Activated naive CD4-positive, alpha-beta T cell treated with anti-CD3 and anti-CD28 coated beads for 36 hours (primary cell): ENCODE measurements at places on chromosomes 1 and 21. TPM values are rescaled to one million over a fixed set of nuclear protein-coding genes. Genes with fewer than 3 reads are reported as not detected.

FAM78B gene
- total RNA-seq = 0.24 TPM

F13B gene
- not detected for total RNA-seq

RGS16 gene
- total RNA-seq = 35.3 TPM

C1orf226 gene
- 0.17 TPM for total RNA-seq

GRCh38 chr1:227330279-227331076, 12.2 kb upstream of the CDC42BPA start:
- no peaks in the 10 kb centered on the region for H3K4me1 ChIP-seq
- no peak overlapping the region for H3K27ac ChIP-seq

GRCh38 chr1:241213139-241213538, 143.9 kb downstream of the RGS7 start:
- no peaks in the 10 kb centered on the region for H3K27me3 ChIP-seq
- no peaks in the 10 kb centered on the region for H3K36me3 ChIP-seq
- no peak for DNase-seq
- no peak overlapping the region for H3K4me3 ChIP-seq
- no peak overlapping the region for H3K27ac ChIP-seq

DNA sequence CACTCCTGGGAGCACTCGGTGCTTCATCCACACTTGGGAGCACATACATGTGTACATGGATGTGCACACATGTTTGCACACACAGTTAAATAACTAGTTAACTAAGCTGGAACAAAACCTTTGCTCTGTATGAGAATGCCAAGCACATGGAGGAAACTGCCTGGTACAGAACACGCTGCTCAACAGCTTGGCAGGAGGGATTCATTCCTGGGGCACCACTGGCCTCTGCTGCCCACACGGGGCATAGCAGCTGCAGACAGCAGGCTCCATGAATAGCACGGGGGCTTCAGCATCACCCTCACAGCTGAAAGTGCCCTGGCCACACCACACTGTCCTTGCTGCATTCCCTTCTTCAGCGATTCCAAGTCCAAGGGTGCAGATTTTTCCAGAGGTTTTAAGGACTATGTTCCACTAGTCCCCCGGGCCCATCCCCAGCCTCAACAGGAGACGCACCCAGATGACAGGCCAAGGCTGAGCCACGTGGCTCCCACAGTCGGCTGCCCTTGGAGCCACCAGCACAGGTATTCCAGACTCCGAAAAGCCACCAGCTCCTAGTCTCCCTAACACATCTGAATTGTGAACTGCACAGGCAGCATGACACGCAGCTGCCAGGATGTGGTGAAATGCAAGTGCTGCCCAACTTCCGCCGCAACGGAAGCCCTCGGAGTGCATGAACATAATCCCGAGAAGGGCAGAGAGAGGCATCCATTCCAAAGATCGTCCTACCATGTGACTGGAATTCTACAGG, 16.9 kb downstream of the NPHP4 start:
- H3K4me3 ChIP-seq = no peak overlapping the region
- H3K27me3 ChIP-seq = no peaks in the 10 kb centered on the region
- peak; percentile 42 for DNase-seq
- peaks cover 4% of the 10 kb centered on the region for H3K4me1 ChIP-seq
- peaks cover 8% of the 10 kb centered on the region for H3K36me3 ChIP-seq
- H3K27ac ChIP-seq = no peak overlapping the region

- no peak overlapping the region for H3K27ac ChIP-seq
- H3K27me3 ChIP-seq = peaks cover 11% of the 10 kb centered on the region
- no peak overlapping the region for H3K4me3 ChIP-seq
- peaks cover 18% of the 10 kb centered on the region for H3K4me1 ChIP-seq
- DNase-seq = no peak
Measured at GRCh38 chr1:226306425-226306824, 2.5 kb downstream of the LIN9 start.

DNA sequence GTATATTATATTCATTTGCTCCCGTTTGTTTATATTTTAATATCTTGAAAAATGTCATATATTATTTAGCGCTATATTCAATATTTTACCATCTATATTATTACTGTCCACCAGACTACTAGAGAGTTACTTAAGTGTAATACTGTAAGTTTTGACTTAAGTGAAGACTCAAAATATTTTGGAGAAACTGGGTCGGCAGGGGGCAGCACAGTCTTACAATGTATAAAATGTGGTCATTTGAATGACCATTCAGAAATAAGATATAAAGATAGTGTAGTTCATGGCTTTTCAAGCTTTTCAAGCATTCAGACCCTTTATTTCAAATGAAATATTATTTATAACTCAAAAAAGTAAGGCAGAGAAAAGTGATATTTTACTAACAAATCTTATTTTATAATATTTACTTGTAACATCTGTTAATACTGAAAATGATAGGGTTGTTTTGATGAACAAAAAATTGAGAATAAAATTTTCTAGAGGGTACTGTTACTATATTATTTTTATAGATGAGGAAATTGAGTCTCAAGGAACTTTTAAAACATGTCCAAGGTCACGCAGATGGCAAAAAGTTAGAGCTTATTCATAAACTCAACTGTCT, 89.0 kb upstream of the SERTAD4 start:
- no peaks in the 10 kb centered on the region for H3K36me3 ChIP-seq
- DNase-seq = peak; percentile 77
- no peak overlapping the region for H3K27ac ChIP-seq
- no peak overlapping the region for H3K4me3 ChIP-seq

DNA sequence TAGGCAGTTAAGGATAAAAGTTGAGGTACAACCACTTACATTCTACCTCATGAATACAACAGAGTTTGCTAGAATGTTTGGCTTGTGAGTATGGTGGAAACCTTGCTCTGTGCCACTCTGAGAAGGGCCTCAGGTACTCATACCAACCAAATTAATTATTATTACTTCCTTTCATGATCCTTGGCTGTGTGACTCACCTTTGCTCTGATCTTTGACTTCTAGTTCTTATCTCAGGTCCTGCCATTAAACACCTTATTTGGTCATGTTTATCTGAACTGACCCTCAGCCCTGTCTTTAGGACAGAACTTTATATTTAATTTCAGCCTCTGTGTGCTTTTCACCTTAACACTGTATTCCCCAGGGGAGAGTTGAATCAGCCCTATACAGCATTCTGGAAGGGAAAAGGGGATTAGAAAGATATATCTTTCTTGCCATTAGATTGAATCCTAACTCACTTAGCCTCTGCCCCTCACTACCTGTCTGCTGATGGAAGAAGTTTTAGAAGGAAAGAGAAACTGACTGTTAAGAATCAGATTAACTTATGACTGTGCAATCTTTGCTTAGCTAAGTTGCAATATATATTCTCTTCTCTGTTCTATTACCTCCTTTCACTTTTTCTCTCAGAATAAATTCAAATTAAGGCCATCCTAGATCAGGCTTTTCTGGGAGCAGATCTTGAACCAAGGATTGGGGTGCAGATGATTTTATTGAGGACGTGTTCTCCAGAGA, 260.4 kb upstream of the DPYD start:
- no peak overlapping the region for H3K27ac ChIP-seq
- no peaks in the 10 kb centered on the region for H3K27me3 ChIP-seq
- no peak for DNase-seq
- no peaks in the 10 kb centered on the region for H3K36me3 ChIP-seq
- no peak overlapping the region for H3K4me3 ChIP-seq

DNA sequence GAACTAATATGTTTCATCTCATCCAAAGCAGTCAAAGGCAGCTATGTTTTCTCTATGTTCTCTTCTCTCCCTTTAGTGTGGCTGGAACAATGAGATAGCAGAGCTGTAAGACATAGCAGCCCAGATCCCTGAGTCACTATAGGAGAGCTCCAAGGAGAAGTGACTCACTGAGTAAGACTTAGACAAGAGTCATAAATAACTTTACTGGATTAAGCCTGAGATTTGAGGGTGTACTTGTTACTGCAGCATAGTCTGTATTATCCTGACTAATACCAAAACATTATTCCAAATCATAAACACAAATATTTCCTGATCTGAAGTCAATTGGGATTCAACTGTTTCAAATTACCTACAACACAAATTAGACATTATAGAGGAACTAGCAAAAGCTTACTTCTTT, 3.9 kb downstream of the KRTAP19-8 start:
- no peak overlapping the region for H3K4me3 ChIP-seq
- peaks cover 29% of the 10 kb centered on the region for H3K27me3 ChIP-seq
- no peak for DNase-seq
- no peak overlapping the region for H3K27ac ChIP-seq
- no peaks in the 10 kb centered on the region for H3K4me1 ChIP-seq

GRCh38 chr1:52600533-52601179, 1.5 kb upstream of the GPX7 start:
- peaks cover 35% of the 10 kb centered on the region for H3K4me1 ChIP-seq

GRCh38 chr1:10823000-10823401, 26.6 kb upstream of the CASZ1 start:
- H3K4me1 ChIP-seq = no peaks in the 10 kb centered on the region
- DNase-seq = no peak
- peaks cover 4% of the 10 kb centered on the region for H3K27me3 ChIP-seq
- H3K27ac ChIP-seq = no peak overlapping the region
- H3K4me3 ChIP-seq = no peak overlapping the region

DNA sequence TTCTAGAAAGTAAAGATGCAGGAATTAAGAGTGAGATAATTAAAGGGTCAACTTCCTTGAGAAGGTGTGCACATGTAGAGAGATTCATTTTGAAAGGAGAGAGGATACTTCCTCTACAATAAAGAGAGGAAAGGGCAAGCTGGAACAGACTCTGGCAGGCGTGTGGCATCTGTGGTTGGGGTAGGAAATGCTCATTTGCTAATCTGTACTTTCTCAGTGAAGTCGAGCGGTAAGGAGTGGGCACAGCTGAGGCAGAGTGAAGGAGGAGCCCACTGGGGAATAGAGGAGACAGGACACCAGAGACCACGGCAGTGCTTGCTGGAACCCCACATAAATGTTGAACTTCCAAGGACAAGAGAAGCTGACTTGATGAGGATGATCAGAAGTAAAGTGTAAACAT, 49.1 kb downstream of the PCSK9 start:
- peaks cover 31% of the 10 kb centered on the region for H3K36me3 ChIP-seq
- peak overlapping the region; percentile 19 for H3K27ac ChIP-seq
- H3K4me3 ChIP-seq = no peak overlapping the region
- peaks cover 2% of the 10 kb centered on the region for H3K4me1 ChIP-seq
- H3K27me3 ChIP-seq = no peaks in the 10 kb centered on the region
- no peak for DNase-seq

DNA sequence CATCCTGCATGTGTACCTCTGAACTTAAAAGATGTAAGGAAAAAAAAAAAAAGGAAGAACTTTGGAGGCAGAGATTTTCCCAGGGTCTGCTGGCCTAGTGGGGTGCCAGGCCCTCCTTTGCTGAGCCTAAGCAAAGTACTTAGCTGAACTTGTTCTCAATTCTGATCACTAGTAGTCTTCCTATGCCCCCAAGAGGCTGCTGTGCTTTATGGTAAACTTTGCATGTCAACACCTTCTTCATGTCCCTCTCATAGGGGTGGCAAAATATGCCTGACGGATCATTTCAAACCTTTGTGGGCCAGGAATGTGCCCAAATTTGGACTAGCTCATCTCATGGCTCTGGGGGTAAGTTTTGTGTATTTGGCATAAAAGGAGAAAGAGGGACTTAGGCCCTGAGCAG, 1.4 kb upstream of the USP21 start:
- H3K27ac ChIP-seq = peak overlapping the region; percentile 2
- no peak for DNase-seq
- peak overlapping the region; percentile 5 for H3K4me3 ChIP-seq
- H3K4me1 ChIP-seq = peaks cover 54% of the 10 kb centered on the region

GRCh38 chr1:27296773-27297291, 25.1 kb upstream of the TMEM222 start:
- no peak overlapping the region for H3K4me3 ChIP-seq
- H3K27ac ChIP-seq = no peak overlapping the region
- no peaks in the 10 kb centered on the region for H3K4me1 ChIP-seq
- peaks cover 2% of the 10 kb centered on the region for H3K36me3 ChIP-seq

- H3K4me1 ChIP-seq = no peaks in the 10 kb centered on the region
- H3K36me3 ChIP-seq = no peaks in the 10 kb centered on the region
- no peak overlapping the region for H3K4me3 ChIP-seq
Measured at GRCh38 chr1:29931477-29932175, 695.3 kb downstream of the PTPRU start.

- H3K4me1 ChIP-seq = no peaks in the 10 kb centered on the region
- H3K36me3 ChIP-seq = no peaks in the 10 kb centered on the region
- H3K4me3 ChIP-seq = no peak overlapping the region
- no peaks in the 10 kb centered on the region for H3K27me3 ChIP-seq
Measured at GRCh38 chr1:42887366-42887765, 41.0 kb downstream of the ZNF691 start.

DNA sequence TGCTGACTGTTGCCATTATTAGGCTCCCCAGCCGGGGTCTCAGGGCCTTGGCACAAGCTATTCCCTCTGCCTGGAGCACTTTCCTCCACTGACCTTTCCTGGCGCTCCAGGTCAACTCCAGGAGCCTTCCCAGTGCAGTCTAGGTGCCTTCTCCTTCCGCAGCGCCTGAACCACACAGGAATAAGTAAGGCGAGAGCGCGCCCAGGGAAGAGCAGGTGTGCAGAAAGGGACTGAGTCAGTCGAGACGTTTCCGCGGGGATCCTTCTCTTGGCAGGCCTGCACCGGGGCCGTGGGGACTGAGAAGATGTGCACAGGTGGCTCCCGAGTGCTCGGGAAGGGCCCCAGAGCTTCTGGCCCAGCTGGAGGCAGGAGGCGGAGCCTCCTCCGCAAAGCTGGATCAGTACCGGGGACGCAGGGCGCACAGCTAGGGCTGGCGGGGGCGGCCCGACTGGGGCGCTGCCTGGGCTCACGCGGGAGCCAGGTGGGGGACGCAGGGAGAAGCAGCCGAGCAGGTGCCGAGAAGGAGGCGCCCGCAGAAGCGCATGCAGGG, 765 bp upstream of the BMP8A start:
- H3K36me3 ChIP-seq = peaks cover 4% of the 10 kb centered on the region
- DNase-seq = peak; percentile 16
- no peak overlapping the region for H3K27ac ChIP-seq
- peaks cover 24% of the 10 kb centered on the region for H3K27me3 ChIP-seq

DNA sequence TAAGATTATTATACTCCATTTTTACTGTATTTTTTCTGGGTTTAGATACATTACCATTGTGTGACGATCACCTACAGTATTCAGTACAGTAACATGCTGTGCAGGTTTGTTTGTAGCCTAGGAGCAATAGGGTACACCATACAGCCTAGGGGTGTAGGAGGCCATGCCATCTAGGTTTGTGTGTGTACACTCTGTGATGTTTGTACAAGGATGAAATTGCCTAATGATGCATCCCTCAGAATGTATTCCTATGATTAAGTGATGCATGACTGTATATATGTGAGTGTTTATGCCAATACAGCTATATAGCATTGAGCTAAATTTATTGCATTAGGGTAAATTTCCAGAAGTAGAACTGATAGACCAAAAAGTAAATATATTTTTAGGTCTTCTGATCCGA, 23.3 kb downstream of the TUFT1 start:
- no peak overlapping the region for H3K27ac ChIP-seq
- H3K36me3 ChIP-seq = no peaks in the 10 kb centered on the region
- DNase-seq = no peak
- H3K27me3 ChIP-seq = no peaks in the 10 kb centered on the region

- no peaks in the 10 kb centered on the region for H3K4me1 ChIP-seq
- no peak overlapping the region for H3K4me3 ChIP-seq
- no peak for DNase-seq
- no peaks in the 10 kb centered on the region for H3K27me3 ChIP-seq
- H3K27ac ChIP-seq = no peak overlapping the region
Measured at GRCh38 chr1:21048462-21048861, 128.2 kb downstream of the EIF4G3 start.
